ENCODE measurements at places on chromosomes 3 and 15. TPM values are rescaled to one million over a fixed set of nuclear protein-coding genes. Genes with fewer than 3 reads are reported as not detected.

DNA sequence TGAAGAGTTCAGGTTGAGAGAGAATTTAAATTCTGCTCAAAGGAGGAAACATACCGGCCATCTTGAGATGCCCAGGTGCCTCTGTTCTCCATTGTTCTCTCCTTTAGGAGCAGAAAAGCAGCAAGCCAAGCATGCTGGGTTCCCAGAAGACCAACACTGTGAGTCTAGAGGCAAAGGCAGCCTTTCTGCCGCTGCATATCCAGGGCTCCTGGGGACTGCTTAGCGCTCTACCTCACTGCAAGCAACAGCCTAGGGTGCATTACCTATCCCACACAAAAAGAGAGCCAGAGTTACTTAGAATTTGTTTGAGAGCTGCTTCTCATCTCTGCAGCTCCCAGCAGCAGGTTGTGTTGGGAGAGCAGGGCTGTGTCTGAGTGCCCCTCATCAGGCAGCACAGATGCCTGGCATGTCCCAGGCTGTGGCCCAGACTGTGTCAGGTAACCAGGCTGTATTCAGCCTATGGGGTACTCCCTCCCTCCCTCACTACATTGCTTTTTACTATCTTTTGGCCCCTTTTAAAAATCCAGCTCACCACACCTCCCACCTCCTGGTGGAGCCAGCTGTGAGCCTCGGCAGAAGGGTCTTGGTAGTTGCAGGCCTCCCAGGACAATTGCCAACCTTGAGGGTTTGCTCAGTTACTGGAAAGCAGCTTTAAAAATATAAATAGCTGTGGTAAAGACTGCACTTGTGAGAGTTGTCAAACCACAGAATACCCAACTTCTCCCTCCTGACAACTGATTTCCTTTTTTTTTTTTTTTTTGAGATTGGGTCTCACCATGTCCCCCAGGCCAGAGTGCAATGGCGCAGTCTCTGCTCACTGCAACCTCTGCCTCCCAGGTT lies 30.2 kb downstream of the BCL2L10 start:
- DNase-seq = no peak
- H3K4me1 ChIP-seq = no peaks in the 10 kb centered on the region
- no peaks in the 10 kb centered on the region for H3K36me3 ChIP-seq

GRCh38 chr3:20288050-20288449 lies 102.0 kb upstream of the SGO1 start:
- no peak overlapping the region for H3K4me3 ChIP-seq
- H3K36me3 ChIP-seq = no peaks in the 10 kb centered on the region
- H3K27ac ChIP-seq = no peak overlapping the region

- no peak for DNase-seq
- no peak overlapping the region for H3K4me3 ChIP-seq
- H3K27me3 ChIP-seq = no peaks in the 10 kb centered on the region
- H3K27ac ChIP-seq = no peak overlapping the region
- H3K36me3 ChIP-seq = no peaks in the 10 kb centered on the region
- no peaks in the 10 kb centered on the region for H3K4me1 ChIP-seq
These were observed 110.7 kb downstream of the ROBO1 start for GRCh38 chr3:79657076-79657475.

GJD2 gene
- total RNA-seq = 0.13 TPM

DNA sequence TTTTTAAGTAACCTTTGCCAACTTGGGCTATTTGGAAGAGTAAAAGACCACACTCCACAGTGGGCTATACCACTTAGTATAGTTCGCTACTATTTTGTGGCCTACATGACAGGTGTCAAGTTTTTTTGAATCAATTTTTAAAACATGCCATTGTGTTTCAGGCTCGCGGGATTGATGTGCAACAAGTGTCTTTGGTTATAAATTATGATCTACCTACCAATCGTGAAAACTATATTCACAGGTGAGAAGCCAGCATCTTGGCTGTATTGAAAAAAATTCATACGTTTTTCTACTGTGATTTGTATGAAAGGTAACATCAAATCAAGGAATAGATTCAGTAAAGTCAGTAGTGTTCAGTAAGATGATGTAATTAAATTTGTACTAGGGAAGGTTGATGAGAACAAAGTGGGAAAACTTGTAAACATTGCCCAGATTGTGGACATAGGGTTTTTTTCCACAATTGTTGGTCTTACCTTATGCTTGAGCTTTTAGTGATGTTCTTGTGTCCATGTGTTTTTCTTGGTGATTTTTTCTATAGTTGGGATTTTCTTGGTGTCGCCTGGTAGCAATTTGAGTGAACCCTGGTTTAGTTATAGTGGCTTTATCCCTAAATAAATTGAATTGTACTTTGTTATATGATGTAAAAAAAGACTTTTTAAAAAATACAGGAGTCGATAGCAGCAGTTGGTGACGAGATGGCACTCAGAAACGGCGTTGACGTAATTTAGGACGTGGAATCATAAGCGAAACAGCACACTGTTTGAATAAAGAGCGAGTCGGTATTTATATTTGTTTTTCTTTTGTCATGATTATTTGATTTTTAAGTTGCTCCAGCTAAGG lies 4.5 kb downstream of the EIF4A2 start:
- H3K36me3 ChIP-seq = peaks cover 10% of the 10 kb centered on the region
- no peak overlapping the region for H3K4me3 ChIP-seq
- peaks cover 8% of the 10 kb centered on the region for H3K4me1 ChIP-seq

KNL1 gene
- total RNA-seq = 1.6 TPM

GOLGA8S gene
- 1.4 TPM for total RNA-seq

DNA sequence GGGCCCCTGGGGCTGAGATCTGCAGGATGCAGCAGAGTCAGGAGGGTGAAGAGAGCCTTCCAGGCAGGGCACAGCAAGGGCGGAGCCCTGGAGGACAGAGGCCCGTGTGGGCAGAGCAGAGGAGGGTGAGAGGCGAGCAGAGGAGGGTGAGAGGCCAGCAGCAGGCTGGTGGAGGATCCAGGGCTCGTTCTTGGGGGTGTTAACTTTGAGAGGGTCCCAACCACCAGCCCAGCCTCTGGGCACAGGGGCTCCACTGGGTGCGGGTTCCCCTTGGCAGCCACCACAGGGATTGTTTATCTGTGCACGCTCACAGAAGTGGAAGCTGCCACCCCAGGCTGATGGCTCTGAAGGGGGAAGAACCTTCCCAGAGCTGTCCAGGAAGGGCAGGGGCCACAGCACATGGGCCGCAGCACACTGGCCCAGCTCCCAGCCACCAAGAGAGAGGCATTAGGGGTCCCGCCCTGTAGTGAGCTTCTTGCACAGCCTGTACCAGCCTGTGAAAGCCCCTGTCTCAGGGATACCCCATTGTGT lies 9.3 kb upstream of the PLXND1 start:
- no peak overlapping the region for H3K27ac ChIP-seq
- no peaks in the 10 kb centered on the region for H3K36me3 ChIP-seq
- H3K4me1 ChIP-seq = no peaks in the 10 kb centered on the region
- H3K27me3 ChIP-seq = no peaks in the 10 kb centered on the region
- no peak overlapping the region for H3K4me3 ChIP-seq
- DNase-seq = no peak

DNA sequence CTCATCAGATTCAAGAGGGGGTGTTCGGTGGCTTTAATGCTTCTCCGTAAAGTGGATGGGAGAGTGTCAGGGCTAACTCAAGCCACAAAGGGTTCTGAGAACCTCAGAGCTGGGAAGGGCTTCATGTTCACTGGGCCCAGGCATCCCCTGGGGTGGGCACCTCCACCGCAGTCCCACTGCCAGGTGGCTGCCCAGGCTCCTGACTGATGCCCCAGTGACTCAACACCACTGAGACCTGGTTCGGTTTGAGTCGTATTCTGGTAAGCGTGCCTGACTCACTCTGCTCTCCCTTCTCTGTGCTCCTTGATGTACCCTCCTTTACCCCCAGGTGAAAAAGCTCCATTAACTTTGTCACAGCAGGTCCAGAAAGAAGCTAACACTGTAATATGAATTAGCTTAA lies 304.6 kb downstream of the RPLP1 start:
- H3K36me3 ChIP-seq = no peaks in the 10 kb centered on the region
- no peaks in the 10 kb centered on the region for H3K27me3 ChIP-seq
- no peak overlapping the region for H3K27ac ChIP-seq

- H3K27ac ChIP-seq = no peak overlapping the region
- H3K36me3 ChIP-seq = no peaks in the 10 kb centered on the region
- H3K27me3 ChIP-seq = no peaks in the 10 kb centered on the region
These were observed 502.5 kb upstream of the NAALADL2 start for GRCh38 chr3:174356596-174356995.

LTF gene
- 3.2 TPM for total RNA-seq

LRTM1 gene
- not detected for total RNA-seq

DNA sequence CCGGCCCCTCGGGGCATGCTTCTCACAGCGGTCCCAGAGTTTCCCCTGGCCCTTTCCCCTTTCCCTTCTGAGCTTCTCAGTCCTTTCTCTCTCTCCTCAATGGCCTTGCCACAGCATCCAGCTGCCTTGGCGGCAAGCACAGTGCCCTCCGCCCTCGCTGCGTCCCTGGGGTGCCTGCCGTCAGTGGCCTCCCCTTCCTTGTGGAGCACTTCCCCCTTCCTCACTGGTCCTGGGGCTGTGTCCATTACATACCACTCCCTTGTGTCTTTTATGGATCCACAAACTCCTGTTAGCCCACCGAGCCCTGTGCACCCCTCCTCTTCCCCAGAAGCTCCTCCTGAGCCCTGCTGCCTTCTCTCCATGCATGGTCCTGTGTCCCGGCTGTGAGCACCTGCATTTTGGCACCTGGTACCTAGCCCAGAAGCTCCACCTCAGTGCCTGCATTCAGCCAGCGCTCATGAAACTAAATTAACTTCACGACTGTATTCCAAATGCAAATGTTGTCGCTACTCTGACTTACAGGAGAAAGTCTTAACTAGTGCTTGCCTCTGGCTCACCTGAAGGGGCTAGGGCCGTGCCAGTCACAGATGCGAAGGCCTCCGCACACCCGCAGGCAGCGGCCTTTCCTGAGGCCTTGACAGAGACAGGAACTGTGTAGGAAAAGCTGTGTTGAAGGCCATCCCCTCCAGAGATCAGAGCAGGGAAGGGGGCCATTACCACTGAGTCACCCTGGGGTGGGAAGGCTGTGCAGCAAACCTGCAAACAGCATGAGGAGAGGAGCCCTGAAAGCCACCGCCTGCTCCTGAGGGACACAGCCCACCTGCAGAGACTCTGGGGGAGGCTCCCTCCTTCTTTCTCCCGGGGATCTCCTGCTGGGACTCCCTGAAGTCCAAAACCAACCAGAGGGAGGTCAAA lies 19.1 kb upstream of the KLF13 start:
- DNase-seq = no peak
- H3K4me1 ChIP-seq = no peaks in the 10 kb centered on the region
- H3K36me3 ChIP-seq = no peaks in the 10 kb centered on the region
- no peaks in the 10 kb centered on the region for H3K27me3 ChIP-seq
- no peak overlapping the region for H3K27ac ChIP-seq

ARIH1 gene
- total RNA-seq = 165 TPM

- no peak for DNase-seq
- no peak overlapping the region for H3K4me3 ChIP-seq
- H3K4me1 ChIP-seq = no peaks in the 10 kb centered on the region
- H3K27ac ChIP-seq = no peak overlapping the region
- H3K27me3 ChIP-seq = no peaks in the 10 kb centered on the region
- no peaks in the 10 kb centered on the region for H3K36me3 ChIP-seq
These were observed 168.4 kb upstream of the CADPS start for GRCh38 chr3:63043631-63044030.

CMTM7 gene
- 11.8 TPM for total RNA-seq

- no peaks in the 10 kb centered on the region for H3K4me1 ChIP-seq
- H3K27me3 ChIP-seq = no peaks in the 10 kb centered on the region
- no peaks in the 10 kb centered on the region for H3K36me3 ChIP-seq
- no peak overlapping the region for H3K27ac ChIP-seq
- DNase-seq = no peak
- H3K4me3 ChIP-seq = no peak overlapping the region
These were observed 298 bp downstream of the BCL2L10 start for GRCh38 chr15:52112203-52112750.

EPB42 gene
- total RNA-seq = 0.60 TPM

B3GNT5 gene
- 9.2 TPM for total RNA-seq

- DNase-seq = no peak
- peak overlapping the region; percentile 9 for H3K27ac ChIP-seq
- no peak overlapping the region for H3K4me3 ChIP-seq
- H3K4me1 ChIP-seq = peaks cover 27% of the 10 kb centered on the region
These were observed 112.1 kb downstream of the IQSEC1 start for GRCh38 chr3:12961007-12961696.

MAGEL2 gene
- total RNA-seq = 0.13 TPM

MME gene
- total RNA-seq = 4.4 TPM

SLC27A2 gene
- 0.39 TPM for total RNA-seq

GRCh38 chr3:24023197-24023596 lies 78.1 kb downstream of the NR1D2 start:
- H3K4me1 ChIP-seq = no peaks in the 10 kb centered on the region
- H3K27me3 ChIP-seq = no peaks in the 10 kb centered on the region
- DNase-seq = no peak
- H3K27ac ChIP-seq = no peak overlapping the region
- no peaks in the 10 kb centered on the region for H3K36me3 ChIP-seq

- peaks cover 15% of the 10 kb centered on the region for H3K4me1 ChIP-seq
- no peaks in the 10 kb centered on the region for H3K36me3 ChIP-seq
- DNase-seq = no peak
- H3K27me3 ChIP-seq = no peaks in the 10 kb centered on the region
- H3K27ac ChIP-seq = no peak overlapping the region
These were observed 254.4 kb upstream of the ZPLD1 start for GRCh38 chr3:102180280-102180931.

DNA sequence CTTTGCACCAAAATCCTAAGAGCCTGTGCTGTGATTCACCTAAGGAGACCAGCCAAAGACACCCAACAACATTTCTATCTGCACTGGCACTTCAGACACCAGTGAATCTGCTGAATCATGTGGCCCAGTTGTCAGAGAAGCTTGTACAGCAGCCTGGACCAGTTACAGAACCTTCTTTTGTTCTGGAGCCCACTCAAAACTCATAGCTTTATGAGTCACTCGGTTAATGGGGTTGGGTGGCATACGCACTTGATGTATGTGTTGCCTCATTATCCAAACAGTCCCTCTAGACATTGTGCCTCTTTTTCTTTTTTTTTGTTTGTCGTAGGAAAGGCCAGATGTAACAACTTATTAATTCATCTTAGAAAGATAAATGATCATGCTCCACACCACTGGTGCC lies 25.6 kb upstream of the GOLGA6L2 start:
- H3K27ac ChIP-seq = no peak overlapping the region
- H3K27me3 ChIP-seq = no peaks in the 10 kb centered on the region
- no peaks in the 10 kb centered on the region for H3K36me3 ChIP-seq
- no peak overlapping the region for H3K4me3 ChIP-seq

DNA sequence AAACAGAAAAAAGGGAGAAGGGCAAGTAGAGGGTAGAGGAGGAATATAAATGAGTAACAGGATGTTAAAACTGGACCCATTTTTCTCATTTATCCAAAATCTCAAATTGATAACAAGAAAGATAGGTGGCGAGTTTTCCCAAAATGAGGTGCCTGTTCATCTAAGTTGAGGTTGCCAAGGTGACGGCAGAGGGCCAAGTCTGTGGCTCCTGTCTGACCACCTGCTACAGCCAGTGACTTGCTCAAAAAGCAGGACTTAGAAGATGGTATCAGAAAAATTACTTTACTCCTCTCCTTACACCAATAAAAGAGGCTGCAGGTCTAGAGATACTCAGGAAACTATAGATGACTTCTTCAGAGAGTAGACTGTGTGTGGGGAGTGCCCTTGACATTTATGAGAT lies 137.6 kb upstream of the ZNF385D start:
- no peaks in the 10 kb centered on the region for H3K27me3 ChIP-seq
- H3K27ac ChIP-seq = no peak overlapping the region
- no peaks in the 10 kb centered on the region for H3K36me3 ChIP-seq
- no peaks in the 10 kb centered on the region for H3K4me1 ChIP-seq

DGKG gene
- 37.1 TPM for total RNA-seq

Measured in aorta (tissue), 5 donors.